Caco-2 (cell line): ENCODE measurements at places on chromosomes 16 and 17. TPM values are rescaled to one million over a fixed set of nuclear protein-coding genes. Genes with fewer than 3 reads are reported as not detected.

DNA sequence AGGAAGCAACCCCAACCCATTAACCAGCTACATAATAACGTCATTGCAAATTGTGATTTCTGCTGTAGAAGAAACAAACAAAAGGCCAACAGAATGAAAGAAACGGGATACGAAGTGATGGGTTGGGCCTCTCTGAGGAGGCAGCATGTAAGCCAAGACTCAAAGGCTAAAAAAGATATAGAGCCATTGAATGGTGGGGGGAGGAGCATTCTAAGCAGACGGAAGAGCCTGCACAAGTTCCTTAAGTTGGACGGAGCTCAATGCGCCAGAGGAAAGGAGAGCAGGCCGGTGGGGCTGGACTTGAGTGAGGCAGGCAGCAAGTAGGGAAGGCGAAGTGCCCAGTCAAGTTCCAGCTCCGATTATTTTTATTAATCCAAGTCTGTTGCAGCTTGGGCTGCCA is 160.3 kb downstream of the SHISA9 start:
- H3K27me3 ChIP-seq: no peaks in the 10 kb centered on the region
- no peak overlapping the region for H3K27ac ChIP-seq
- no peak for DNase-seq
- H3K36me3 ChIP-seq: no peaks in the 10 kb centered on the region

SLC5A10 gene
- total RNA-seq: 0.19 and 0.27 TPM in 2 replicates

ZFP3 gene
- 3.6 and 3.7 TPM in 2 replicates for total RNA-seq

GRCh38 chr16:14283786-14284185 is 212.7 kb downstream of the MRTFB start:
- H3K36me3 ChIP-seq: no peaks in the 10 kb centered on the region
- no peak for DNase-seq
- H3K4me1 ChIP-seq: peaks cover 9% of the 10 kb centered on the region
- no peak overlapping the region for H3K4me3 ChIP-seq

GRCh38 chr16:54843424-54843750 is 87.3 kb upstream of the IRX5 start:
- no peak overlapping the region for H3K4me3 ChIP-seq
- H3K27ac ChIP-seq: no peak overlapping the region

- peaks cover 12% of the 10 kb centered on the region for H3K4me1 ChIP-seq
- no peaks in the 10 kb centered on the region for H3K27me3 ChIP-seq
- no peak for DNase-seq
- H3K36me3 ChIP-seq: no peaks in the 10 kb centered on the region
- peak overlapping the region; percentile 38 for H3K27ac ChIP-seq
Measured at GRCh38 chr16:85574672-85575475, 38.2 kb upstream of the GSE1 start.

- peak overlapping the region; percentile 5 for H3K27ac ChIP-seq
- no peak for DNase-seq
- no peaks in the 10 kb centered on the region for H3K36me3 ChIP-seq
- H3K4me3 ChIP-seq: no peak overlapping the region
- H3K27me3 ChIP-seq: no peaks in the 10 kb centered on the region
- peaks cover 32% of the 10 kb centered on the region for H3K4me1 ChIP-seq
Measured at GRCh38 chr17:59627770-59628171, 8.1 kb downstream of the CLTC start.

GRCh38 chr16:25366078-25366477 is 108.4 kb upstream of the ZKSCAN2 start:
- no peak overlapping the region for H3K4me3 ChIP-seq
- no peaks in the 10 kb centered on the region for H3K27me3 ChIP-seq
- H3K27ac ChIP-seq: no peak overlapping the region
- peaks cover 14% of the 10 kb centered on the region for H3K4me1 ChIP-seq
- H3K36me3 ChIP-seq: no peaks in the 10 kb centered on the region

DNA sequence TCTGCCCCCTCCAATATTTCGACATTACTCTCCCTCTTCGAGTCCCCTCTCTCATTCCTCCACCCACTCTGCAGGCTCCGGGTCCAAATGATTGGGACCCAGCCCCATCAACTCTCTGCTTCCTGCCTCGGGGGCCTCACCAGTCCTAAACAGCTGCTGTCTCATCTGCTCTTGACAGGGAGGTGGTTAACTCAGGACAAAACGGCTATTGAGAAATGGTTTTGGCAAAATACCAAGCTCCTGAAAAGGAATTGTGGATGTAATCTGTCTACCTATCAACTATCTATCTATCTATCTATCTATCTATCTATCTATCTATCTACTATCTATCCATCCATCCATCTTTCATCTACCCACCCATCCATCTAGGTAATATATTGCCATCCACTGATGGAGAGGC is 2.2 kb downstream of the CD300H start:
- no peak overlapping the region for H3K27ac ChIP-seq
- H3K36me3 ChIP-seq: no peaks in the 10 kb centered on the region
- no peak overlapping the region for H3K4me3 ChIP-seq
- DNase-seq: no peak

TCF25 gene
- 196 and 244 TPM in 2 replicates for total RNA-seq

RMI2 gene
- 47.4 and 52.7 TPM in 2 replicates for total RNA-seq

CASKIN1 gene
- total RNA-seq: 6.6 and 10.8 TPM in 2 replicates

SLC12A3 gene
- total RNA-seq: 0.67 and 0.73 TPM in 2 replicates

CD300C gene
- total RNA-seq: not detected in 2 replicates

DNA sequence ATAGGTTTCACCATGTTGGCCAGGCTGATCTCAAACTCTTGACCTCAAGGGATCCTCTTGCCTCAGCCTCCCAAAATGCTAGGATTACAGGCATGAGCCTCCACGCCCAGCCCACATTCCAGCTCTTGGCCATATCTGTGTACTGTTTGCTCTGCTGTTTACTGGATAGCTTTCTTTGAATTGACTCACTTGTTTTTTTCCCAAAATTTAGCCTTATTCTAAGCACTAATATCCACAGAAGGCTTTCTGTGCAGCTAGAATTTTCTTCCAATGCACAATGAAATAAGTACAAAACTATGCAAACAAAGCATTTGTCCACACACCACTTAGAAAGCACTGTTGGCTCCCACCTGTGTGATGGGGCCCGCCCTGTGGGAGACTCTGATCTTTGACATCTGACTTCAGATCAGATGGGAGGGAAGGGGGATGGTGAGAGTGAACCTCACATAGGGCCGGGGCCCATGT is 72.2 kb downstream of the CLEC16A start:
- no peak for DNase-seq
- H3K27ac ChIP-seq: peak overlapping the region; percentile 29
- no peaks in the 10 kb centered on the region; the same call in 1 of the 2 replicates for H3K36me3 ChIP-seq
- H3K27me3 ChIP-seq: no peaks in the 10 kb centered on the region

DNA sequence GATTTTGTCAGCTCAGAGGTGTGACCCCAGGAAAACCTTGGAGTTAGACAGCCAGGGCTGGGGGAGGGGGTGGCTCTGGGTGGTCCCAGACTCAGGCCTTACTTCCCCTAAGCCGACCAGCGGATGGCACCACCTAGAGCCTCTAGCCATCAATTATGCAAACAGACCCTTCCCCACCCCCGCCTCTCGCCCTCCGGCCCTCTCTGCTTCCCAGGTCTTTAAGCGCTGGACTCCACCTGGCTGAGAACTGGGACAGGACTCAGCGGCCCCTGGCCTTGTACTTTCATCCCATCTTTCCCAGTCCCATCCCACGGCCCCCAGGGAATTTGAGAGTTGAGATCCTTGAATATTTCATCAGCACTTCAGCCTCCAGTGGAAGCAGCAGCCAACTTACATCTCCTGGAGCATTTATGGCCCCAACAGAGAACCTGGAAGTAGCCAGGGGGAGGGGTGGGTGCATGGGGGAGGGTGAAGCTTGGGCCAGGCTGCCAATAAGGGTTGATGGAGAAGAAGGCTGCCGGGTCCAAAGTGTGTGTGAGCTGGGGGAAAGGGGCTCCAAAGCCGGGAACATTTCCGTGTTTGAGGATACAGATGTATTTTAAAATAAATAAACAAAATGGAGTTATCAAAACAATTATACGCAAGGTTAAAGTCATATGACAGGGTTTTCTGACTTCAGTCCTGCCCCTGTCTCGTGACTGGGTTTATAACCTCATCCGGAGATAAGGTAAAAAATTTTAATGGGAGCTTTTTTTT is 7.5 kb upstream of the JUP start:
- H3K27me3 ChIP-seq: no peaks in the 10 kb centered on the region
- DNase-seq: peak; percentile 87
- H3K4me3 ChIP-seq: peak overlapping the region; percentile 34
- peak overlapping the region; percentile 83 for H3K27ac ChIP-seq

SARM1 gene
- total RNA-seq: 32.8 and 34.4 TPM in 2 replicates
